Mammary epithelial cell (primary cell): ENCODE measurements at places on chromosomes 11 and 22.
A peak's percentile ranks its signal among the peaks of the same experiment; 100 is the strongest.

DNA sequence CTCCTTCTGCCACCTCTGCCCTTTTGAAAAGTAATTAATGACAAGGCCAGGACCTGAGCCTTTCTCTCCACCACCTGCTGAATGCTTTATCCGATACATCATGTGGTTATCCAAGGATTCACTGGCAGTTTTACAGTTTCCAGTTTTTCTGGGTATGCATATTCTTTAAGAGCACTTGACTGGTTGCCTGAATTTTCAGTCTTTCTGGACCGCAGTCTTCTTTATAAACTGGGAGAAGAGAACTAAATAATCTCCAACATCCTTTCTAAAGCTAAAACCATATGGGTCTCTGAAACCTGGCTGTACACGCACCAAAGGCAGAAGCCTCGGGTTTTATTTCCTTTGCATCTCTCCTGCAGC is 65.1 kb downstream of the BTG4 start:
- no peak for DNase-seq

DNA sequence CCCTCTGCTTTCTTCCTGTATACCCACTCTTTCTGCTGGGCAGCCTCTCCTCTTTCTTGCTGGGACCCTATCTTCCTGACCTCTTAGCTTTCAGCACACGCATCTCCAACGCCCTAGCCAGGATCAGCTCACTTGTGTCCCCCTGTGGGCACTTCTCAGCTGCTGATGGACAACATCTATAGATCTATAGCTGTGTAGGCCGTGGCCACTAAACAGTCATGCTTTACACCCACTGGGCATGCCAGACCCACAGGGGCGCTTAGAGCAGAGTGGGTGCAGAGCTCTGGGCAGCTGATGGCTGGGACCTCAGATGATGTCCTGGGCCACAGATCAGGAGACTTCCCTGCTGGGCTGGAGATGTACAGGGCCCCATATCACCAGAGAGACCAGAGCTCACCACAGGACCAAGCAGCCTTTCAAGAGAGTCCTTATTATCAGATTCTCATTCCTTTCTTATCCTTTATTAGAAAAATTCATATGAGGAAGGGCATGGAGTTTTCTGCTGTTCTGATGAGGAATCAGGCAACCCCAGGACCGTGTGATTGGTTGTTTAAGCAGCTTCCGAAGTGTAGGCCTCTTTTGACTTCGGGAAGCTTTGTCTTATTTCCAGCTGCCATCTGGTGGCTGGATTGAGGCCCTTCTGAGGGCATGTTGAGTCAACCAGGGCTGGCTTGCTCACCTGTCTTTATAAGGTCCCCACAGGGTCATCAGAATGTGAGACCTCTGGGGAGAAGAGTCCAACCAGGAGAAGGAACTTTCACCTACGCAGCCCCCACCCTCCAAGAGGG is 60.5 kb downstream of the OSBP2 start:
- DNase-seq = peak; percentile 65

DNA sequence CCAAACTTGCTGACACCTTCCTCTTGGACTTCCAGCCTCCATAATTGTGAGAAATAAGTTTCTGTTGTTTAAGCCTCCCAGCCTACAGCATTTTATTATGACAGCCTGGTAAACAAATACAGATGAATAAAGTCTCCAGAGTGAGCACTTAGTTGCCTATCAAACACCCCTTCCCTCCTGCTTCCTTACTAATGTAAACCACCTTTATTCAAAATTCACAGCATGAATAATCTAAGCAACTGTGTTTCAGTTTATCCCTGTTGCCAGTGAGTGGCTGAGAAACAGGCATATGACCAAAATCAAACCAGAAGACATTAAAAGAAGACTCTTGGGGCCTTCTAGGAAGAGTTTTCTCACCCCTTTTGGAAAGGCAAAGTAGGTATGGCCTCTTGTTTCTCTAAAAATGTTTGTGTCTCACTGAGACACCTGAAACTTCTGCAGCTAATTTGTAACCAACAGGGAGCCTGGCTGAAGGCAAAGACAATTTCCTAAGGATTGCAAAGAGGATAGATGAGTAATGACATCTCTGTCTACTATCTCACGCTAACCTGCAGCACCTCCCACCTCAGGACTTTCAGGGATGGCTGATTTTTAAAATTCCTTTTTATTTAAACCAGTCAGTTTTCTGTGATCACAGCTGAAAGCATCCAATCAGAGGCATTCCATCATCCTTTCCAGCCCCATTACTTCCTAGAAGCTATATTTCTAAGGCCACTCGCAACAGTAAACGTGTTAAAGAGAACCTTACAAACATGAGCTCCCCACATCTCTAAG is 61.4 kb upstream of the LRRC55 start:
- DNase-seq = no peak

- no peak for DNase-seq
These were observed 247.6 kb downstream of the BRD1 start for GRCh38 chr22:49580024-49580423.

- peak; percentile 70 for DNase-seq
These were observed 27.4 kb downstream of the ZNF214 start for GRCh38 chr11:6992457-6993417.

DNA sequence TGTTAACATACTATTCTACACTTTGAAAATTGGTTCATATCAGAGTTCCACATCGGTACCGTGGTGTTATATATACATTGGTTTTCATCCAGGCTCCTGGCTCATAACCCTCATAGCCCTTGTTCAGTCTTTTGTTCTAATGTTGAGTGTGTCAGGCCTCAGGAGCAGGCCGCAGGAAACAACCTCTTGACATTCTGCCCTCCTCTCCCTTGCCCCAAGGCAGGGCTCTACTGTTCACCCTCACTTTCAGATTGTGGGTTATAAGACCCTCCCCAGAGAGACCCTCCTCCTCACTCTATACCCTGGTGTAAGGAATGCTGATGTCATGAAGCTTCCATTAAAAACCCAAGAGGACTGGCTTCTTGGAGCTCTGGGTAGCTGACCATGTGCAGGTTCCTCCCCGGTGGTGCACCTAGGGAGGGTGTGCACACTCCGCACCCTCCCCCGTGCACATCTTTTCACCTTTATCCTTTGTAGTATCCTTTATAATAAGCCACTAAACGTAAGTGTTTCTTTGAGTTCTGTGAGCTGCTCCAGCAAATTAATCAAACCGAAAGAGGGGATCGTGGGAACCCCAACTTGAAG is 12.1 kb downstream of the SSH3 start:
- no peak for DNase-seq

- DNase-seq = no peak
These were observed 443 bp upstream of the CELF1 start for GRCh38 chr11:47553406-47553743.

- DNase-seq = no peak
These were observed 4.1 kb downstream of the PRG2 start for GRCh38 chr11:57386178-57386940.

- no peak for DNase-seq
These were observed 1218.1 kb downstream of the FAM181B start for GRCh38 chr11:81515566-81515965.

- DNase-seq = peak; percentile 27
These were observed 786 bp downstream of the RASL10A start for GRCh38 chr22:29314537-29315285.

DNA sequence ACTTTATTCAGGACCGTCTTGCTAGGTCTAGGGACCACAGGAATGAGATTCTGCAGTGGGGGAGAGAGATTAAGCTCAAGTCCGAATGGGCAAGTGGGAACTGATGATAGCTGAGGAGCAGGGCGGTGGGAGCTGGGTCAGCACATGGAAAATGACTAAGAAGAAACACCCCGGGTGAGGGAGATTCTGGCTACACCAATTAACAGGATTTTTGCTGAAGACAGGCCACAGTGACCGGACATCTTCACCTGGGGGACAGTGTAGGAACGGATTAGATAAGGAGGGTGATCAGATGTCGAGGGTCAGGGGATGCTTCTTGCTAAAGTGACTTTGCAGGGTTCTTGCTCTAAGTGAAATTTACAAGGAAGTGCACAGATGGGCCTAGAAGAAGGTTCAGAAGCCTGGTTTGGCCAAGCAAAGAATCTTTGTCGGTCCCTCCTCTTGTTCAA is 8.5 kb upstream of the DGCR8 start:
- DNase-seq = no peak

- no peak for DNase-seq
These were observed 525.5 kb downstream of the NTM start for GRCh38 chr11:131895865-131896264.

DNA sequence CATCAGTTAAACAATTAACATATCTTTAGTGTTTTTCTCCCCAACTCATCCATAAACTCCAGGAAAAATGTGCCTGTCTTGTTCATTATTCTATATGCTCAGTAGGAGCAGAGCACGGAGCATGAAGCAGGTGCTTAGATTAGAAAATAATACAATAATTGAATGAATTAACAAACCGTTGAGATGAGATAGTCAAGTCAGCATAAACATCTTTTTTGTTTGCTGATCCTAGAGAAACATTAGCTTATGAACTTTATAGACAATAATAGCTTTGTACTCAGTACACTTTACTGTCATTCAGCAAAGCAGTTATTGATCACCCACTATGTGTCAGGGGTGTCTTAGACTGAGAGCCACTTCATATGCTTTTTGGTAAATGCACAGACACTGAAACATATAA is 105.2 kb upstream of the SEZ6L start:
- no peak for DNase-seq

DNA sequence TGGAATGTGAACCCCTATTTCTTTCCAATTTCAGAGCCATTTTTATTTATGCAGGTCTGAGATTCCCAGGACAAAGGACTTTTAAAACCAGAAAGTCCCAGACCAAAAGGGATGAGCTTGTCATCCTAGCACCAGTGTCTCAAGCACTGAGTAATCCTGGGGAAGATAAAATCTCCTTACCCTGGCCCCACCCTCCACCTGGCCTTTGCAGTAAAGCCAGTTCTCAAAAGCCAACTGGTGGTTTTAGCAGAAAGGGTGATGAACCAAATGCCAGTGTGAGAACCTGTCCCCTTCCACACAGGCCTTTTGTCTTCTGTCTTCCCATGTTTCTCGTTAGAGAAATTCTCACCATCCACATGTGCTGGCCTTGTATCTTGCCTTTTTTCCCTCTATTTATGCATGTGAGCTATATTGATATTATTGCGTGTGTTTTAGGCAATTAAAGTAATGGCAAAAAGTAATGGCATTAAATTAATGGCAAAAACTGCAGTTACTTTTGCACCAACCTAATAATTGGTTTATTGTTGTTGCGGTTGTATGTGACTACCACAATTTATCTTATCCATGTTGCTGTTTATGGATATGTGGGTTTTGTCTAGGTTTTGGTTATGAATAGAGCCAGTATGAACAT is 191.3 kb downstream of the MYO18B start:
- DNase-seq = no peak

DNA sequence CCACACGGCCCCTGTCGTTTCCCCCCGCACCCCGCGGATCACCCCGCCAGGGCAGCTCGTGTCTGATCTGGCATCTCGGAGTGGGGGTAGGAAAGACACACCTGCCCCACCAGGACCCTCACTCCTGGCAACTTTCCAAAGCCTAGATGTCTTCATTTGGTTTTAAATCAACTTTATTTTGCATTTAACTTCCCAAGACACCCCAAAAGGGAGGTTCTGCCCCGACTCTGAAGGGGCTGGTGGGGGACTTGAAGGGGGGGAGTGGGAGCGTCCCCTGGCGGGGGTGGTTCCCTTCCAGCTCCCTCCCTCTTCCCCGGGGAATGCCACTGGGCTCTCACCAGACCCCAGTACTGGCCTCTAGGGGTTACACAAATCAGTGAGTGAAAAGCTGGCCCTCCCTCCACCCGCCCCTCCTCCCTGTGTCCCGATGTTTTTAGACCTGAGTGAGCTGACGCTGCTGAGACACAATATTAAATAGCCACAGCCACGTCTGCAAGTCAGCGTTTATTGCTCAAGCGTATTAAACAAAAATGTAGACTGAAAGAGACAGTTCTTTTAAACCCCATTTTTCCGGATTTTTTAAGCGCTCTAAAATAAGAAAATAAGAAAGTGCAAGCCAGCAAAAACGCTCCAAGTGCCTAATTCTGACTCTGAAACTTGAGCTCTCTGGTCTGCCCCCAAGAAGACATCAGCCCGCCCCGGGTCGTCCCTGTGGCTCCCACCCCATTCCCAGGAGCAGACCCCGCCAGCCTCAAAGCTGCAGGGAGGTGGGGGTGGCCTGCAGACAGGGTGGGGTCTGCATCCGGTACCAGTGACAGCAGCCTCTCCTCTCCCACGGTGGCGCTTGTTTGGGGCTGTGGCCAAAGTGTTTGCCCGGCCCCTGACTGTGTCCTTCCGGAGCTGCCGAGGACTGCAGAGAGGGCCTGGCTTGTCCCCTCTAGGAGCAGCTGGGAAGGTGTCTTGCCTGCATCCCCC is 1.1 kb upstream of the TTLL8 start:
- no peak for DNase-seq

DNA sequence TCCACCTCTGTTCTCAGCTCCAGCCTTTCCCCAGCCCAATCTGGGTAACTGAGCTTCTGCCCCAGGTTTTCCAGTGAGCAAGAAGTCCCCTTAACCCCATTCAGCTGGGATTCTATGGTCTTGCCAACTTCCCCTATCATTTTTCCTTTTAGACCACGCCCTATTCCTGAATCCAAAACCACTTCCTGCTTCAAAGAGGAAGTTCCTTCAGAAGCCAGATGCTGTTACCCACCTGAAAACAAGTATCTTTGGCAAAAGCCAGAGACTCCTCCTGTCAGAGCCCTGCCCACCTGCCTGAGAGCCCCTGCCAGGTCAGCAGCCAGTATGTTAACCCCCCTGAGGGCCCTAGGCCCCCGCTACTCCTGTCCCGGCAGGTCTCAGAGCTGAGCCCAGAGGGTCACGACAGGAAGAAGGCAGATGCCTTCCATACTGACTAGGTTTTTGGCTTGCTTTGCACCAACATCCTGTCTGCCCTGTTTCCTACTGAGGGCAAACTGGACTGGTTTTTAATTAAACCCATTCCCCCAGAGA is 20.3 kb upstream of the MICAL2 start:
- DNase-seq = peak; percentile 90

GRCh38 chr11:60316317-60316716 is 10.7 kb upstream of the MS4A6E start:
- no peak for DNase-seq

GRCh38 chr11:132248580-132248979 is 878.2 kb downstream of the NTM start:
- no peak for DNase-seq

DNA sequence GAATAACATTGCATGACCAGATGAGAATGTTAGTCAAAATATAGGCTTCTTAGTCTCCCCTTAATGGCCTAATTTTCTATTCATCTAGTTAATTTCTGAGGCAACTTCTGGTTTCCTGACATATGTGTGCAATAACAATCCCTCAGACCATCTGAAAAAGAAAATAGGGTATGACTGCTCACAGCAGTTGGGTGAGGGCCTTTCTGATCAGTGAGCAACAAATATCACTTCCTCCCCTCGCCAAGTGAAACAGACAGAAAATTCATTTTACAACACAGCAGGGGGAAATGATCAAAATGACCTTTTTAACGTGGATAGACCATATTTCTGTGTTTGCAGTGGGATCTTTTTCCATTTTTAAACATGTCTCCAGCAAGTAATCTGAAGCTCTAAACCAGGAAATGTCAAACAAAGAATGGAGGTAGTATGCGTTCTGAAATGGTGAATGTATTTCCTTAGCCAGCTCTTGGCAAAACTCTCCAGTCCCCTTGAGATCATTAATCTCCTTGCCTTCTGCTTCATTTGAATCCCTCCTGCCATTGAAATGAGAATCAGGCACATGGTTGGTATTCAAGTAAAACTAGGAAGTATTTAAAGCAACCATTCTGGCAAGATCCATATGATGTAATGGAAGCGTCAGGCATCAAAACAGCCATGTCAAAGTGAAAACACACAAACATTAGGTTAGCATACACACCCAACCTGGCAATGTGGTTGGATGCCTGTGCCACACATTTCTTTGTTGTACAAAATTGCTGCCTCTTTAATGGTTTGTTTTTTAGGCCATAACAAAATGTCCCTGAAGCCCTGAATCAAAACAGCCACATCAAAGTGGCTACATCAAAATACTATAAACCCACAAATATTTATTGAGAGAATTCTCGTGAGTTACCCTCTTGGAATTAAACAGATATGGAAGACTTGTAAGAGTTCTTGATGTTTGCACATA is 100.1 kb downstream of the SLC1A2 start:
- DNase-seq = no peak
